ENCODE measurements at places on chromosomes 12 and 14. TPM values are rescaled to one million over a fixed set of nuclear protein-coding genes. Genes with fewer than 3 reads are reported as not detected.

DNA sequence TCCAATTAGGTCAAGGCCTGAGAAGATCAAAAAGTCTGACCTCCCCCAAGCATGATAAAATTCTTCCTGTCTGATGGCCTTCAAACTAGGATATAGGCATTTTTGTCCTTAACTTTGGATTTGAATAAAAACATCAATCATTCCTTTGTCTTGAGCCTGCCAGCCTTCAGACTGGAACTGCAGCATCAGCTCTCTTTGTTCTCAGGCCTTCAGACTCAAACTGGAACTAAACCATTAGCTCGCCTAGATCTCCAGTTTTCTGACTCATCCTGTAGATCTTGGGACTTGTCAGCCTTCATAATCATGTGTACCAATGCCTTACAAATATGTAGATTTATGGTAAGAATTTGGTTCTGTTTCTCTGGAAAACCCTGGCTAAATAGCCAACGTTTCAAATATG lies 721.7 kb downstream of the GALC start:
- no peak for DNase-seq

- no peak for DNase-seq
Measured at GRCh38 chr14:92847749-92848148, 53.6 kb downstream of the GOLGA5 start.

DNA sequence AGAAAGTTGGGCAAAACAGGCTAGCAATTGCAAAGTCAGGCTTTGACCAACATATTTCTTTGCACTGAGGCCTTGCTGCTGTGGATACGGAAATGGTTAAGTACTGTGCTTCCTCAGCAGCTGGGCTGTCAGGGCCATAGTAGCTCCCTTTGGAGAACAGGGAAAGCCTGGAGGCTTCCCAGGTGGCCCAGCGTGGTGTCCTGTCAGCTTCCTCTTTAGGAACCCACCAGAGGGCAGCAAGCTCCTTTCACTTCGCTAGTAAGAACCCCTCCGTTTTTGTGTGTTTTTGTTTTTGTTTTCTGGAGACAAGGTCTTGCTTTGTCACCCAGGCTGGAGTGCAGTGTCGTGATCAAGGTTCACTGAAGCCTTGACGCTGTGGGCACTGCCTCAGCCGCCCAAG lies 1.7 kb upstream of the CFAP251 start:
- DNase-seq, result no peak

DNA sequence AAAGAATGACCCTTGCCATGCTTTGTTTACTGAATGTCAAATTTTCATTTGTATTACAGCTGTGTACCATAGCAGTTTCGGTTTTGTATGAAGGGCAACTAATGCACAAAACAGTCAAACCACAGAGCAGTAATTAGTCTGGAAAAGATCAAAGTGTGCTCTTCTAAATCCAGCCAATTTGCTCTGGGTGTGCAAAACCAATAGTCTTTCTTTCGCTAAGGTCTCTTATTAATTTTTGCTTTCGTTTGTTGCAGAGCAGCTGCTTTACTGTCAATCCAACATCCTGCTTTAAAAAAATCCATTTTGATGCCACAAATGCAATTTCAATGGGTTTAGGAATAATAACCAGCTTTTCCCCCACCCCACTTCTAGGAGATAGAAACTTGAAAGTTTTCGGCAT lies 114.2 kb downstream of the BRMS1L start:
- DNase-seq, result no peak

GRCh38 chr12:20390846-20391245 lies 22.5 kb downstream of the PDE3A start:
- DNase-seq, result no peak

The COPS7A gene
- 29.5 TPM for polyA plus RNA-seq

- no peak for DNase-seq
Measured at GRCh38 chr12:68981516-68981915, 48.5 kb upstream of the CPM start.

DNA sequence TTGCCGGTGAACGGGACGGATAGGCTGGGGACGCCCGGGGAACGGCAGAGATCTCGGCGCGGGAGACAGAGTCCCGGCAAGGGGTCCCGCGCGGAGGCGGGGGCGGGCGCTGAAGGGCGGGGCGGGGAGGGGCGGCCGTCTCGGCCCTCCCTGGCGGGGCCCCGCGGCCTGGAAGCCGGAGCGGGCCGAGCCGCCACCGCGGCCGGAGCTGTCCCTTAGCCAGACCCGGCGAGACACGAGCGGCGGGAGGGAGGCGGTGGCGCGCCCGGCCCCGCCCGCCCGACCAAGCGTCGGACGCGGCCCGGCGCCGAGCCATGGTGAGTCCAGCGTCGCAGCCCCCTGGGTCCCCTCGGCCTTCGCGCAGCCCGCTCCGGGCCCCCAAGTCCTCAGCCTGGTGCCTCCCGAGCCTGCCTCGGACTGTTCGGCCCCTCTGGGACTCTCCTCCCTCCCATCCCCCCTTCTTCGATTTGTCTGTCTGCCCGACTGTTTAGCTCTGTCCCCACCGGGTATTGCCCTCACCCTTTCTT lies at the start of gene ARHGEF40:
TSS of gene ARHGEF40 (plus strand) at position 222 of the 527 bp plus-strand sequence. CDS start at position 315, 93 bp downstream.
- peak; percentile 72 for DNase-seq

The BCL2L14 gene
- 2.0 TPM for polyA plus RNA-seq

The TSPAN19 gene
- polyA plus RNA-seq, result 0.38 TPM
